ENCODE measurements at places on chromosomes 7 and 10.

- no peak for DNase-seq
Observed at GRCh38 chr7:137084607-137085380, 216.3 kb downstream of the CHRM2 start.

- DNase-seq = no peak
Observed at GRCh38 chr10:43890124-43890523, 241.4 kb upstream of the ZNF32 start.

DNA sequence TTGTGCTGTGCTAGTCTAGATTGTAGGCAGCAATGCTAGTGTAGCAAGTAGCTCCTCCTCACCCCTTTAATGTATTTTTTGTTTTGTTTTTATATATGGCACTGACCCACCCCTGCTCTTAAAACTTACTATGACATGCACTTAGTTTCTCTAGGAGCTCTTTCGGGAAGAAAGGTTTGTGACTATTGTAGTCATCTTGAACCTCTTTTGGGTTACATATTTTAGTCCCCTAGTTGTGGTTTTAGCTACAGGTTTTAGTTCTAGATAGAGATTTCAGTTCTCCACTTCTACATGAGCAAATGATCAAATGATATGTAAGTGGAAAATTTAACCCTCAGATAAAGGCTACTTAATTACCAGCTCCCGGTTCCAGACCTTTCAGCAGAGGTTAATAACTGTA is 14.9 kb downstream of the MINPP1 start:
- no peak for DNase-seq

DNA sequence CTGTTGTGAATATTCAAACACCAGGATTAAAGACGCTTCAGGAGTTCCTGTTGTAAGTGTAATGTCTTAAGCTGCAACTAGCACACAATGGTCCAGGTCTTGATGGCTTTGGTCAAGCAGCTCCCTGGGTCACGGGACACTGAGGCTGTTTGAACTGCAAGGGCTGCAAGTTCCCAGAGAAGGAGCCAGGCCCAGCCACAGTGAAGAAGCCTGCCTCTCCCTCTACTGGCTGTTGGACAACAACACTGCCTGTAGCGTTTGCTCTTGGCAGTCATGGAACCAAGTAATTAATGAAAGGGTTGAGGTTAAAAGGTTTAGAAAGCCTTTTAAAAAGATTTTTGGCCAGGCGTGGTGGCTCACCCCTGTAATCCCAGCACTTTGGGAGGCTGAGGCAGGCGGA is 31.9 kb upstream of the GUSB start:
- DNase-seq = no peak

GRCh38 chr7:93262535-93262934 is 30.4 kb downstream of the VPS50 start:
- DNase-seq = no peak

GRCh38 chr10:102120142-102120990 is at the start of gene LDB1:
LDB1 (minus strand) TSS chr10:102120368; CDS start chr10:102120110, 258 bp downstream.
- peak; percentile 42 for DNase-seq

- DNase-seq = no peak
Observed at GRCh38 chr7:51314726-51315125, 1.9 kb downstream of the COBL start.

GRCh38 chr10:16646181-16647059 is 124.7 kb upstream of the C1QL3 start:
- no peak for DNase-seq

GRCh38 chr10:122774231-122774630 is 71.4 kb downstream of the CUZD1 start:
- DNase-seq = no peak

GRCh38 chr7:134946260-134946659 is 40.0 kb upstream of the AGBL3 start:
- no peak for DNase-seq

- no peak for DNase-seq
Observed at GRCh38 chr10:59265141-59265540, 88.7 kb downstream of the PHYHIPL start.

DNA sequence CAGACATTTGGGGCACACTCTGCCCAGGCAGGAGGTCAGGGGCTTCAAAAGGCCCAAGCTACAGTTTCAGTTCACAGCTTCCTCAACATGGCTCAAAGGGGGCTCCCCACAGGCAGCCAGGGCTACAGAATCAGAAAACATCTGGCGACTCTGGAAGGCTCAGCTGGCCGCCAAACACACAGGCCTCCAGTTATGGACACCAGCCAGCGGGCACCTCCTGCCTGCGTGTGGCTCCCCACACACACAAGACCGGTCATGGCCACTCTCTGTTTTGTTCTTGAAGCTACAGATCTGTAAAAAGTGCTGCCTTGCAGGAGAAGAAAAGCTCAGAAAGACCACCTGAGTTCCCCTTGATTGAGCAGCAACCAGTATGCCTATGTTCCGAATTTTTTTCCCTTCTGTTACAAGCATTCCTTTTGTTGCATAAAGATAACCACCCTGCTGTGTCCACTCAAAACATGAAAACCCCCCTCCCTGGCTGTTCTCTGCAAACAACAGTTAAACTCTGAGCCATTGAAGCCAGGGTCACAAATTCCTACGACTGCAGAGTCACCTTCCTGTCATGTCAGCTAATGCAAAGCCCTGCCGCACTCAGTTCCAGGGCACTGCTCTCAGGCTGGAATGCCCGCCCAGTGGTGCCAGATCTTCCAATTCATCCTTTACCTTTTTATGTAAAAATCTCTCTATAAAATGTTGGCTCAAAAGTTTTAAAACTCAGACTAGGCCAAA is 33.6 kb downstream of the VSTM4 start:
- DNase-seq = no peak

GRCh38 chr10:35276889-35277288 is 59.4 kb upstream of the CCNY start:
- no peak for DNase-seq

DNA sequence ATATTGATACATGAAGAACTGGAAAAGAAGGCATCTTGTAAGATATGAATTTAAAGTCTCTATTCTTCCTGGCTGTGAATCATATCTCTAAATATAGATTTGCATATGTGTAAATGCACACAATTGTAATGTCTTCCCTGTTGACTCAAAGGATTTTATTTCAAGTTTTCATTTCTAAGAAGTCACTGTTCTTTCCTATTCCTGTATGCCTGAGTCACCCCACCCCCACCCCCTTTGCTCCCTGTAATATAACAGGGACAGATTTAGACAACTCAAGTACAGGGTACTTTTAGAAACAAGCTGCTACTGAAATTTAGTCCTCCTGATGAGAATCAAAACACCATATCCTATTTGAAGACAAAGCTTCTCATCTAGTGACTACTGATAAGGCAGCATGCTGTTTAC is 43.0 kb upstream of the HECTD2 start:
- no peak for DNase-seq

GRCh38 chr10:1169981-1170866 is 114.0 kb downstream of the WDR37 start:
- no peak for DNase-seq

- no peak for DNase-seq
Observed at GRCh38 chr7:151838072-151838471, 38.8 kb downstream of the PRKAG2 start.

GRCh38 chr7:69035826-69036225 is 562.4 kb upstream of the AUTS2 start:
- no peak for DNase-seq

GRCh38 chr7:69700331-69700730 is 102.1 kb downstream of the AUTS2 start:
- no peak for DNase-seq

GRCh38 chr7:134916171-134916883 is 70.0 kb upstream of the AGBL3 start:
- no peak for DNase-seq

DNA sequence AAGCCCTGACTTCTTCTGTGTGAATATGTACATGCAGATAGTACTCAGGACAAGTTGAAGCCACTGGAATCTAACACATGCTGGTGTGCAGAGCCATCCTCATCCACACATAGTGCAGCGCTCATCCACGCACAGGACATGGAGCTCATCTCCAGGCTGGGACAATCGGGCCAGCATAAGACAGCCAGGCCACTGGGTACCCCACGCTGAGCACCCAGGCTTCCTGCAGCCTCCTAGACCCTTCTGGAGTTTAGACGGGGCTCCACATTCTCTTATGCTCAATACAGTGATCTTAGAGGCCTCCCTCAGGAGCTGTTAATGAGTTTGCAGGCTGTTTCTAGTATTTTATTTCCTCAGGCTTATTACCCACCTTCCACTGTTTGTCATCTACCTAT is 238.9 kb downstream of the TNS3 start:
- DNase-seq = no peak

DNA sequence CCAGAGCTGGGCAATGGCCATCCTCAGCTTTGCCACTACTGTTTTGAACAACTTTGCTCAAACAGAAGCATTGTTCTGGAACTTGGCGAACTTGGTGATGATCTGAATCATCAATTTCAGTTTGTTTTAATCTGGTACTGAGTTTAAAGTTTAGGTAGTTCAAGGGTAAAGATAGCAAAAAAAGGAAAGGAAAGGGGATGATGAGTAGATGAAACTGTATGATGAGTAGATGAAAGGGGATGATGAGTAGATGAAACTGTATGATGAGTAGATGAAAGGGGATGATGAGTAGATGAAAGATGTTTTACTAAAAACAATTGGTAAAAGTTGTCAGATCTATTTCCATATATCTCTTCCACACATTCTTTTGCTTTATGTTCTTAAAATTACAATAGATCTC is 737.0 kb downstream of the LRMDA start:
- DNase-seq = no peak

- no peak for DNase-seq
Observed at GRCh38 chr7:16929146-16929762, 47.5 kb upstream of the AGR3 start.

DNA sequence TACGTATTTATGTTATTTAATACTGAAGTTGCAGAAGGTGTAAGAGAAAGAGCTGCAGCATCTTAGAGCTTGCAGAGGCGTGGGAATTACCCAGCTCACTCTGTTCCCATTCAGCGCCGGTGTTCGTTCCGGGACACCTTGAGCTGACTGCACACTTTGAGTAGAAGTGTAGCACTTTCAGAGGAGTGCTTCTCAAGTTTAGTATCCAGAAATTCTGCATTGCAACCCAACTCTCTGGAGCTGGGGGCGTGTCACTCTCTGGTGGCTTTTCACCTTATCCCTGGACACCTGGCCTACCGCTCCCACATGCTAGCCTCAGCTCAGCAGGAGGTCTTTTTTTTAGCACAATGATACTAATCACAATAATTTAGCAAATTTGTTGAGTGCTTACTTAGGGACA is 66.4 kb upstream of the SHH start:
- DNase-seq = no peak

DNA sequence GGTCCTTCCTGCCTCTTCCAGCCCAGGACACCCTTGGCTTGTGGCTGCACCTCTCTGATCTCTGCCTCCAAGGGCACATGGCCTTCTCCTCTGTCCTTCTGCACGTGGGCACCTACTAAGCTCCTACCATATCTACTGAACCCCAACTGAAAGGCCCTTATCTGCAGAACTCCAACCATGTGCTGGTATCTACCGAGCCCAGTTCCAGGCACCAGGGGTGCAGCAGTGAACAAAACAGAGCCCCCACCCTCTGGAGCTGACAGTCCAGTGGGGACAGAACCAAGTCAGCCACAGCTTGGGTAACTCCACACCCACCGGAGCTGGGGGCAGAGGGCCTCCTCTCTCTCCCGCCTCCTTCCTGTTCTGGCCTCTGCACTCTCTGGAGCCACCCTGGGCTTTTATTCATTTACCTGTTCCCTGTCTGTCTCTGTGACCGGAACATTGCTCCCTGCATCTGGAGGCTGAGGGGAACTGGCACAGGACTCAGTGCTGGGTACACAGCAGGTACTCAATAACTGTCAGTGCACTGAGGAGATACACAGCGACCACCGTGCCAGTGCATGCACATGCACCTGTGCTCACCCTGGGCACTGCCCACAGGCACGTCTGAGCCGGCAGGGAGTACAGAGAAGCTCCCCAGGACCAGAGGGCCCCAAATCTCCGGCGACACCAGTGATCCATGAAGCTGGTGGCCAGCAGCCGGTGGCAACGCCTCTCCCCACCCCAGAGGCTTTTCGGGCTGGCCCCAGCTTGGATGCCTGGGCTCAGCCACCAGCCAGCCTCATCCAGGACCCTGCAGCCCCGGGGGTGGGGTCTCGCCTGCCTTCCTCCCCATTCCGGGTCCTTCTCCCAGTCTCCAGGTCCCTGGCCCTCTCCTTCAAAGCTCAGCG is 2.0 kb downstream of the MICALL2 start:
- DNase-seq = no peak

- DNase-seq = no peak
Observed at GRCh38 chr7:77667459-77668086, 28.7 kb upstream of the RSBN1L start.

- DNase-seq = no peak
Observed at GRCh38 chr10:71031026-71031425, 142.7 kb upstream of the PCBD1 start.

DNA sequence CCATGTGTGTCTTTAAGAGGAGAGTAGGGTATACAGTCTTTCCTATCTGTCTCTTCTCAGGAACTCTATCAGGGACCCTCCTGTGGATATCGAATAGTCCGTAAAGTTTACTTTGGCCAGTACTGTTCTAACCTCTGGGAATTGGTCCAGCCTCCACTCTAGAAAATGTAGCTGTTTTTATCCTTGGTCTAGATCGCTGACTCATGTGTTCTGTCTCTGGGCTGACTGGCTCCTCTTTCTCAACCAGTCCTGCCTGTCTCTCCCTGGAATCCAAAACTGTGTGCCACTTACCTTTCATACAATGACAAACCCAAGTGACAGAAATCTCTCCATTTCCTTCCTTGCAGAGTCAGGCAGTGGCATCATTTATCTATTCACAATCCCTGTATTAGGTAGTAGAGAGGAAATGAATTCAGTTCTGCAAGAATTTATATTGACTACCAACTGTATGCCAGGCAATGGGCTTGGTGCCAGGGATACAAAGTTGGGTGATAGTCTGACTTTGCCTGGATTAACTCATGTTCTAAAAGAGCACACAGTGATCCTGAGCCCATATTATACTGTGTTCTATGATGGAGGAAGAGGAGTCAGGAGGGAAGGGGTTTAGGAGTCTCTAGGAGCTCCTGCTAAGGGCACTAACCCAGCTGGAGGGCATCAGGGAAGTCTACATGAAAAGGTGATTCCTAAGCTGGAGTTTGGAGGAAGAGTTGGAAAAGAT is 232.7 kb downstream of the LRMDA start:
- DNase-seq = no peak

DNA sequence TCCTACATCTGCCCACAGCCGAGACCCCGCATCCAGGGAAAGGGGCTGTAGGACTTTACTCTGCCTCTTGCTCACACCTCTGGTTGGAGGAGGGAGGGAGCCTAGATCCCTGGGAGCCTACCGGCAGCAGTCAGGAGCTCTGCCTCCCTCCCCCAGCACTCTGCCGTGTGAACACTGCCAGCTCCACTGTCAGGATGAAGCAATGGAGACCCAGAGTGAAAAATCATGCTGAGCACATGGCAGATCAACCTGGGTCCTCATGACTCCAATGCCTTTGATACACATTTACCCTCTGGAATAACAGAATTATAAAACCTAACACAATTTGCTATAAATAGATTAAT is 477.7 kb downstream of the TNS3 start:
- no peak for DNase-seq

DNA sequence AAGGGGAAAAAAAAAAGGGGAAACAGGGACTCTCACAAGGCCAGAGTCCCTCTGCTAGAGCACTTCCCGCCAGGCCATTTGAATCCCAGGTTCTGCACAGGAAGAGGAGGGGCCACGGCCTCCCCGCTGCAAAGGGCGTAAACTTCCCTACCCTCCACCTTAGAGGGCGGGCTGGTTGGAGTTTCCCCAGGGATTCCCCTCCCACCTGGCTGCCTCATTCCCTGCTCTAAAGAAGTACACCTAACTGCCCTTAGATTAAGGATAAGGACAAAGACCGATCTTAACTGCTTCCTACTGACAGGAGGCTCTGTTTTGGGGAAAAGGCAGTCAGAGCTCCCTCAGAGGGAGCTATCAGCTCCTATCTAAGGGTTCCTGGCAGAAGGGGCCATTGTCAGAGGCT is 102.0 kb upstream of the ARMC3 start:
- no peak for DNase-seq
